Myocyte (in vitro differentiated cells): ENCODE measurements at places on chromosomes 1 and 21.
A peak's percentile ranks its signal among the peaks of the same experiment; 100 is the strongest.

- peak; percentile 34 for DNase-seq
Measured at GRCh38 chr1:63557365-63557987, 34.2 kb downstream of the EFCAB7 start.

DNA sequence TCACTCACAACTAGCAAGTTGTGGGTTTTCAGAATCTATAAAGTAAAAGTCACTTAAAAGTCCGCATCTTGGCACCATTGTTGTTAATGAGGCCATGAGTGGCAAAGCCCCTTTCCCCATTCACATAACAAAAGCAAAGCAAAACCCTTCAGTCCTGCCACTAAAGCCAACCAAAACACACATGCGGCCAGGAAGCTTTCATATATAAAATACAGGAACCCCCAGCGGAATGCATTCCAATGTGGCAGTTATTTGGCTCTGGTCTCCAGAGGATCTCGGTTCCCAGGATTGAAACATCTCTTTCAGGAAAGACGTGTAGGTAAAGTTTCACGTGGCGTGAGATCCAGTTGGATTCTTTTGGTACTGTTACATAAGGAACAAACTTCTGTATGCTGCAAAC is 2.5 kb upstream of the LBR start:
- no peak for DNase-seq

DNA sequence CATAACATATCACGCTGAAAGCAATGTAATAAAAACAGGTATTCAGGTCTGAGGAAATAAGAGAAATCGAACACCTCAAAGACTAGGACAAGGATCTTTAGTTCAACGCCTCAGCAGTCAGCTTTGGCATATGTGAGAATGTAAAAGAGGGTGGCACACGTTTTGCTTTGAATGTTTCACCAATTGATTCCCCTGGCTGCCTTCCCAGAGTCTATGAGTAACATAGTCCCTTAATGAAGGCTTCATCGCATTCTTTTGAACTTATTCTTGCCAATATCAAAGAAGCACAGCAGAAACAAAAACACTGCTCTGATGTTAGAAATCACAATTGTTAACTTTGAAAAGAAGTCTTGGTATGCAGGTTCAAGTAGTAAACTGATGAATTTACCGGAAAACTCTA is 764.8 kb downstream of the ADGRL2 start:
- peak; percentile 54 for DNase-seq

DNA sequence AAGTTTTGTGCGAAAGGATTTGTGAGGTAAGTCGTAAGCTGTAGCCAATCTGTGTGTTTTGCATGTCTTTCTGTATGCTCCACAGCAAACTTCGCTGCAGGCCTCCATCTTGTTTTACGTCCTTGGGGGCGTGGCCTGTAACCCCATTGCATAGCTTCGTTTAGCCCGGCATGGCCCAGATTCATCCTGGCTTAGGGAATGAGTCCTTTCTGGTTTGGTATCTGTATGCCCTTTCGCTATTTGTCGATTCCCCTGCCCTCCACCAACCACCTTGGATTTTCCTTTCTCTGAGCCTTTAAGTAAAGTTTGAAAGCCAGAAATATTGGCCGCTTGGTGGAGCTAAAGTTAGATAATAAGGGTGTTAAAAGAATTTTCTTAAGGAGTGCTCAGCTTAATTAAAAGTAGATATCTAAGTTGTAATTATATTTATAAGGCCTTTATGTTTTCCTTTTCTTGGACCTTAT is 1.1 kb downstream of the THEM4 start:
- no peak for DNase-seq

- no peak for DNase-seq
Measured at GRCh38 chr1:233121947-233122559, 171.6 kb downstream of the NTPCR start.

DNA sequence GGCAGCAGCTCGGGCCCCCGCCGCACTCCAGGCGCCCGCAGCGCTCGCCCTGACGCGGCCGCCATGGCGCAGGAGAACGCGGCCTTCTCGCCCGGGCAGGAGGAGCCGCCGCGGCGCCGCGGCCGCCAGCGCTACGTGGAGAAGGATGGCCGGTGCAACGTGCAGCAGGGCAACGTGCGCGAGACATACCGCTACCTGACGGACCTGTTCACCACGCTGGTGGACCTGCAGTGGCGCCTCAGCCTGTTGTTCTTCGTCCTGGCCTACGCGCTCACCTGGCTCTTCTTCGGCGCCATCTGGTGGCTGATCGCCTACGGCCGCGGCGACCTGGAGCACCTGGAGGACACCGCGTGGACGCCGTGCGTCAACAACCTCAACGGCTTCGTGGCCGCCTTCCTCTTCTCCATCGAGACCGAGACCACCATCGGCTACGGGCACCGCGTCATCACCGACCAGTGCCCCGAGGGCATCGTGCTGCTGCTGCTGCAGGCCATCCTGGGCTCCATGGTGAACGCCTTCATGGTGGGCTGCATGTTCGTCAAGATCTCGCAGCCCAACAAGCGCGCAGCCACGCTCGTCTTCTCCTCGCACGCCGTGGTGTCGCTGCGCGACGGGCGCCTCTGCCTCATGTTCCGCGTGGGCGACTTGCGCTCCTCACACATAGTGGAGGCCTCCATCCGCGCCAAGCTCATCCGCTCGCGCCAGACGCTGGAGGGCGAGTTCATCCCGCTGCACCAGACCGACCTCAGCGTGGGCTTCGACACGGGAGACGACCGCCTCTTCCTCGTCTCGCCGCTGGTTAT is 2.8 kb downstream of the KCNJ9 start:
- DNase-seq: no peak

GRCh38 chr1:160429702-160430535 is 29.6 kb downstream of the VANGL2 start:
- no peak for DNase-seq

DNA sequence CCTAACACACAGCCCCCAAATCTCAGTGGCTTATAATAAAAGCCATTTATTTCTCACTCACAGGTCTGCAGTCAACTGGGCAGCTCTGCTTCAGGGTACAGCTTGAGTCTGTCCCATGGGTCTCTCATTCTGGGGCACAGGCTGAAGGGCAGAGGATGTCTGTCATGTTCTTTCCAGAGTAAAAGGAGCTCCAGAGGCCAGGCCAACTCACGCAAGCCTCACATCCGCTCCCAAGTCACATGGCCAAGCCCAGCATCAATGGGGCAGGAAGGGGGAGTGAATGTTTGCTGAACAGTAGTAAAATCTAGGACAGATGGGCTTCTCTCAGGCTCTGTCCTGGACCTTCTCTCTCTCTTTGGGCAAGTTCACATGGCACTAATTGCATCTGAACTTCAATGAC is 7.1 kb upstream of the SSBP3 start:
- DNase-seq: peak; percentile 29

GRCh38 chr1:81021134-81021533 is 779.6 kb upstream of the ADGRL2 start:
- no peak for DNase-seq

- DNase-seq: no peak
Measured at GRCh38 chr1:227899820-227900449, 47.8 kb downstream of the WNT9A start.

DNA sequence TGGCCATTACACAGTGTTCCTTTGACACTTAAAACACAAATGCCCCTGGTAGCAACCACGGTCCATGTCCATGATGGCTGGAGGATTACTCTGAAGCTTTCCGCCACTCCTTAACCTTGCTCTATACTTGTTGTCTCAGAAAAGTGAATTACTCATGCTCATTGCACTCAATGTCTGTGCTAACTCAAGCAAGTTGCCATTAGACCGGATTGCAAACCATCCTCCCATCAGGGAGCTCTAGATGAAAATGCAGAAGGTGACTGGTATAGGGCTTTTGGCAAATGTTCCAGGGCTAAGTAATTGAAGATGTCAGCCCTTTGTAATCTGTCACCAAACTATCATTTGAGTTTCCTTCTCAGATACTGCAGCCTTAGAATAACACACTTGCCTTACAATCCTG is 1288.3 kb upstream of the B3GALT2 start:
- no peak for DNase-seq

- DNase-seq: no peak
Measured at GRCh38 chr1:25697435-25698217, 81.0 kb downstream of the MAN1C1 start.

GRCh38 chr1:10540277-10541005 is 65.7 kb downstream of the PEX14 start:
- DNase-seq: no peak

GRCh38 chr1:214427871-214428277 is 123.5 kb downstream of the PTPN14 start:
- DNase-seq: peak; percentile 74

- DNase-seq: no peak
Measured at GRCh38 chr21:32426066-32426465, 13.6 kb downstream of the EVA1C start.

DNA sequence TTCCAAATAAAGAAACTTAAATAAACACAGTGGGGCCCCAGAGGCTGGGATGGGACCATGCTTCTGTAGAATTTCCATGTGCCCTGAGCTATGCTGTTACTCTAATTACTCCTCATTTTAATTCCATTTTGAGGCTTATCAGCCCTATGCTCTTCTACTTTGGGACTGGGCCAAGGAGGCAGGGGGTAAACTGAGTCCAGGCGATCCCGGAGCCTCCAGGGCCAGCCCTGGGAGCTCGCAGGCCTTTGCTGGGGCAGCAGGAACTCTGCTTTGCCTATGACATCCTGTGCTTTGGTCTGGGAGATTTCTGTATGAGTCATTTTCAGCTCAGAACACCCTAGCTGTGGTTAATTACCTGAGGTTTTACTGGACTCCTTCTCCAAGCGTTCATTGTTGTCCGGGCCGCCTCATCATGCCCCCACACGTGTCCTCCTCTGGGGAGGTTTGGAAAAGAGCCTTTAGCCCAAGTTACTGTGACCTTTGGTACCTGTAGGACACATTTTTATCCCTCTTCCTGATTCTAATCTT is 95.7 kb downstream of the RHOU start:
- DNase-seq: no peak

DNA sequence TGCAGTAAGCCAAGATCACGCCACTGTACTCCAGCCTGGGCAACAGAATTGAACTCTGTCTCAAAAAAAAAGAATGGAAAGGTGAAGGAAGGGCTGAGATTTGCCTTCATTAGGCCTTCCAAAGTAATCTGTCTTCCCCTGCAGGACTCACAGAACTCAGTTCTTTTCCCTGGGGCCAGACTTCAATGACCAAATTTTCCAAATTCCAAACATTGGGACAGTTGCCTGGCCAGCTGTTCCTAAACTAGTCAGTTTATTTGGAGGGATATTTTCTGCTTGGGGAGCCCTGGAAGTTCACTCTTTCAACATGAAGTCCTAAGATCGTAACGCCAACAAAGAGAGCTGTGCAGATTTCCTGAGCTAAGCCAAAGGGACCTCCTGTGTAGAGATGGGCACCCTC is 5.4 kb upstream of the DEDD start:
- DNase-seq: peak; percentile 35

GRCh38 chr1:40786995-40787705 is 3.6 kb downstream of the KCNQ4 start:
- no peak for DNase-seq

DNA sequence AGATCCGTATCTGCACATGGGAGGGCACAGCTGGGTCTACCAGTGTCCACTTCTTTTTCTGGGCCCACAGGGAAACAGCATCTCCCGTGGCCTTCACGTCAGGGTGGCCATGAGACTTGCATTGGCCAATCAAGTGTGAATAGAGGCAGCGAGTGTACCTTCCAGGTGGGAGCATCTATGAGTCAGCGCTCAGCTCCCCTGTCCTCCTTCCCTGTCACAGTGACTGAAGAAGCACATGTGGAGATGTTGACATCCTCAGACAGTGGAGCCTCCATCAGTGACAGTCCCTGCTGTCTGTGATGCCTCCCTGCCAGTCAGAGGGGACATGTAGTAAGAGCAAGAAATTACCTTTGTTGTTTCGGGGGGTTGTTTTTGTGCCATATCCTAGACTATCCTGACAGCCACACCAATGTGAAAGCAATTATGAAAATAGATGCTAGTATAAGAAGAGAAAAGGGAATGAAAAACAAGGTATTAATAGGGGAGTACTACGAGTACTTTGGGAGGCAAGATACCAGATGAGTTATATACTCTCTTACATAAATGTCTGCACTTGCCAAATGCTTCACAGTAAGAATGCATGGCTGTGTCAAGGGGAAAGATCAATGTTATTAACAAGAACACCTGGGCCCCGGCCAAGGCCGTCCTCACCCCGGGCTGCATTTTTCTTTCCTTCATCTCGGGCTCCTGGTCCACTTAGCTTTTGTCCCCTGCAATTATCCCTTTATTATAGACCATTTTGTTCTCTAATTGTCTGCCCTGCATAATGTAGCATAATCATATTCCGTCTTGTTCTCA is 86.0 kb downstream of the MATN1 start:
- DNase-seq: no peak

DNA sequence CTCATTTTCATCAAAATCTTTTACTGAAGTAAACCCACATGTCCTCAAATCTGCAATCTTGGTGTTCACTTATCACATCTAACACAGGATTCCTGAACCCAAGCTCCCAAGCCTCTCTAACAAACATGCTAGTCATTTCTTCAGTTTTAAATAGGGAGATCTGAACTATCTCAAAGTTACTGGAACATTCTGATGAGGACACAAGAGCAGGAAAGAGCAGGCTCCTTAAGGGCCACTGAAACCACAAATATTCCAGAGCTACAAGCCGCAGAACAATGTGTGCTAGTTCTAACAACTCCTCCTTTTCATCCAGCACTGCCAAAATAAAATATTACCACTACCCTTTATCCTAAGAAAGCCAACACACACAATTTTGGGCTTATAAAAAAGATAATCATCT is 38.9 kb downstream of the WARS2 start:
- peak; percentile 88 for DNase-seq
